ENCODE measurements at places on chromosomes 16 and 17.
A peak's percentile ranks its signal among the peaks of the same experiment; 100 is the strongest.

DNA sequence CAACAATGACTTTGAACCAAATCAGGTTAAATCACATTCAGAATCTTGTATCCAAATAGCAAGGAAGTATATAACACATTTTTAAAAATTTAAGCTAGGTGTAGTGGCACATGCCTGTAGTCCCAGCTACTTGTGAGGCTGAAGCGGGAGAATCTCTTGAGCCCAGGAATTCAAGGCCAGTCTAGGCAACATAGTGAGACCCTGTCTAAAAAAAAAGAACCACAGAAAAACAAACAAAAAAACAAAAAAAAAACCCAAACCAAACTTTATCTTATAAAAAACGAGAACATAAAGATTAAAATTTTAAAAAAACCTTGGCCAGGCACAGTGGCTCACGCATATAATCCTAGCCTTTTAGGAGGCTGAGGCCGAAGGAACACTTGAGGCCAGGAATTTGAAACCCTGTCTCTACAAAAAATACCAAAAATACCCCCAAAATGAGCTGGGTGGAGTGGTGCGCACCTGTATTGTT, 11.6 kb downstream of the SUPT4H1 start:
- DNase-seq: no peak

DNA sequence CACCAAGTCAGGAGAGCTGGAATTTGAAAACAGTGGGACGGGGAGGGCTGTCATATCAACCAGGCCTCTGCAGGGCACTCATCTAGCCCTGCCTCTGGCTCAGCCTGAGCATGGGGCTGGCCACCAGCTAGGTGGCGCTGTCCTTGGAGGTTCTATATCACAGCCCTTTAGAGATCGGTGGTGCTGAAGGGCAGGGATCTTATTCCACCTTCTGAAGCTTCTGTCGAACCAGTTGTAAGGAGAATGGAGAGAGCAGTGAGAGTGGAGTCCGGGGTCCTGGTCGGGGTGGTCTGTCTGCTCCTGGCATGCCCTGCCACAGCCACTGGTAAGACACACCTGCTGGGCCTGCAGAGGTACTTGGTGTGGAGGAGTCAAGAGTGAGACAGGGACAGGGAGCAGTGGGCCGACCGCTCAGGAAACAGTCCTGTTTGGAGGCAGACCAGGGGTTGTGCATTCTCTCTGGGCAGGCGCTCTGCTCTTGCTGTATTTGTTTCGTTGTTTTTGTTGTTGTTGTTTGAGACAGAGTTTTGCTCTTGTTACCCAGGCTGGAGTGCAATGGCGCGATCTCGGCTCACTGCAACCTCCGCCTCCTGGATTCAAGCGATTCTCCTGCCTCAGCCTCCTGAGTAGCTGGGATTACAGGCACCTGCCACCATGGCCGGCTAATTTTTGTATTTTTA, at the start of gene CES3:
CES3 (plus strand) TSS at position 202 of the 680 bp plus-strand sequence; CDS start at position 244, 42 bp downstream.
- DNase-seq: peak; percentile 77

DNA sequence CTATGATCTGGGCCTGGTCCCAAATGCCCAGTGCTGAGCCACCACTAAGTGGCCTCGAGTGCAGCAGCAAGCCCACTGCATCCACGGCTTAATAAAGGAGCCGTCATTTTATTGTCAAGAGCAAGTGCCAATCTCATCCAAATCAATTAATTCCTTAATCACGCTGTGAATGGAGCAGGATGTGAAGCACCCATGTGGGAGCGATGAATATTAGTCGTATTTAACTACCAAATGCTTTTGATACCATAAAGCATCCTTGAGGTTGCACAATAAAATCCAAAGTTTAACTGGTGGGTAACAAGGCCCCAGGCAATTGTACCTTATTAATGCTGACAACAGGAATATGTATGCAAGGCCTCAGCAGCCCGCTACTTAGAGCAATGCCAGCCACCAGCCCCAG, 226.0 kb upstream of the C16orf82 start:
- no peak for DNase-seq

DNA sequence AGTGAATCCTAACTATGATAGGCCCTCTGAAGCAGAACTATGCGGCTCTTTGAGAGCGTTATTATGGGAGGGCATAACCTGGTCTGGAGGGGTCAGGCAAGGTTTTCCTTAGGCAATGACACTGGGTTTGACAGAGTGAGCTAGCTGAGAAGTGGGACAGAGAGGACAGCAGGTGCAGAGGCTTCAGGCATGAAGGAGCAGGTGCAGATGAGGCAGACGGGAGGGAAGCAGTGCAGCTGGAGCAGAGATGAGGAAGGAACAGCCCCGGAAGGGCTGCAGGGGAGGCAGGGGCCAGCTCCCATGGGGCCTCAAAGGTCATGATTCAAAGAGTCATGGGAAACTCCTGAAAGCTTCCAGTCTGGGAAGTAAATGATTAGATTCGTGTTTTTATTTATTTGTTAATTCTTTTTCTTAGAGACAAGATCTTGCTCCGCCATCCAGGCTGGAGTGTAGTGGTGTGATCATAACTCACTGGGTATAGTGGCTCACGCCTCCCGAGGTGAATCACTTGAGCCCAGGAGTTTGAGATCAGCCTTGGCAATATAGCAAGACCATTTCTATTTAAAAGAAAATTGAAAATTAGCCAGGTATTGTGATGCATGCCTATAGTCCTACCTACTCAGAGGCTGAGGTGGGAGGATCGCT, 5.4 kb downstream of the MARCHF10 start:
- no peak for DNase-seq

DNA sequence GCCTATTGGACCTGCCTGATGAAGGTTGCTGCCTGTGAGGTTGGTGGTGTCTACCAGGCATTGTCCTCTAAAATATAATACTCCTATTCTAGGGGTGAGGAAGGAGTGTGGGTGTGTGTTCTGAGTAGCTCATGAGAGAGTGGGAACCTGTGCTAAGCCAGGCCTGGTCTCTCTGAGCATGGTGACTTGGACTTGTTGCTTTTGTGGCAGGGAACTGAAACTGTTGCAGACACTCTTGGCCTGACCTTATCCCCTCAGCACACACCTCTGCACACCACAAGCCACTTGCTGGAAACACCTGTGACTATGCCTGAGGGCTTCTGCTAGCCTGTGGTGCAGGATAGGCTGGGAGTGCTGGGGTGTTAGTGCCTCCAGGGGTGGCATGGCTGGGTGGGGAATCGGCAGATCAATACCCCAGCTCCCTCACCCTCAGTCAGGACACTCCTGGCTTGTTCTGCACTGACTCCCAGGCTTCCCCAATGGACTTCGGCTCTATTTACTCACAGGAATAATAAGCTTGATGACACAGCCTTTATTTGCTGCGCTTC, 29.9 kb downstream of the PLCG2 start:
- DNase-seq: peak; percentile 67

- DNase-seq: no peak
Observed at GRCh38 chr17:74694081-74694480, 18.6 kb downstream of the CD300LF start.

GRCh38 chr16:84544031-84544773, 39.7 kb upstream of the MEAK7 start:
- no peak for DNase-seq

GRCh38 chr17:61551255-61551742, 39.7 kb downstream of the NACA2 start:
- DNase-seq: peak; percentile 53

GRCh38 chr17:34412534-34412933, 49.5 kb upstream of the CCL1 start:
- DNase-seq: no peak

GRCh38 chr17:42683407-42684034, 1.2 kb downstream of the CNTNAP1 start:
- peak; percentile 66 for DNase-seq

DNA sequence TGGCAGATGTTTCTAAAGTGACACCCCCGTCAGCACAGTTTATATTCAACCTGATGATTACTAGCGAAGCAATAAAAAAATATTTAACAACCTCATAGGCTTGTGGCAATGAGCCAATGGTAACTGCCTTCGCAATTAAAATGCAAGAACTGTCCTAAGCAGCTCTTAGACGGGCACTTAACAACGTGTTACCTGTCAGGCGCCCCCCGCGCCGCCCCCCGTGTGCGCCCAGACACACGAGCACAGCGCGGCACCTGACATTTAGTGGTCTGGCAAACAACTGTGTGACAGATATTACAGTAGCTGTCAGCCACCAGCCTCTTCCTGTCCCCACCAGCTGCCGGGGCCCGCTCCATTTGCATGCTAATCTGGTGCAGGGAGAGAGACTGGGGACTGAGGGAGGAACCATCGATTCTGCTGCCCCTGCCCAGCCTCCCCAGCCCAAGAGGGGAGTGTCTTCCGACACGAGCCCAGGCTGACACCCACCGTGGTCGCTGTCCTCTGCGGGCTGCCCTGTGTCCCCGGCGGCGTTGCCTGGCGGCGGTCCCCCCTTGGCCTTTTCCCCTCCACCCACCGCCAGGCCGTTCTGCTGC, 12.7 kb downstream of the NDUFAF8 start:
- DNase-seq: no peak

DNA sequence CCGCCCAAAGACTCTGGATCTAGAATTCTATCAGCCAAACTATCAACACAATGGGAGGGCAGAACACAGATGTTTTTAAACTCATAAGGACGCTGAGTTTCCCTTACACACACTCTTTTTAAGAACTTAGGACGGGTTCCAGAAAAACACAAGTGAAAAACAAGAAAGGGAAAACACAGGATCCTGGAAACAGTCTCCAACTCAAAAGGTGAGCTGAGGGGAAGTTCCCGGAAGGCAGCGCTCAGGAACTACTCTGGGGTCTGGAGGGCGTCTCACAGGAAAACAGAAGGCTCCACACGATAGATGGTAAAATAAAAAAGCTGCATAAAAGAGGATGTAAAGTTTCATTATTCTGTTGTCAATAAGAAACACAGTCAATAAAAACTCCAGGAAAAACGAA, 80.2 kb upstream of the DOC2B start:
- DNase-seq: no peak

DNA sequence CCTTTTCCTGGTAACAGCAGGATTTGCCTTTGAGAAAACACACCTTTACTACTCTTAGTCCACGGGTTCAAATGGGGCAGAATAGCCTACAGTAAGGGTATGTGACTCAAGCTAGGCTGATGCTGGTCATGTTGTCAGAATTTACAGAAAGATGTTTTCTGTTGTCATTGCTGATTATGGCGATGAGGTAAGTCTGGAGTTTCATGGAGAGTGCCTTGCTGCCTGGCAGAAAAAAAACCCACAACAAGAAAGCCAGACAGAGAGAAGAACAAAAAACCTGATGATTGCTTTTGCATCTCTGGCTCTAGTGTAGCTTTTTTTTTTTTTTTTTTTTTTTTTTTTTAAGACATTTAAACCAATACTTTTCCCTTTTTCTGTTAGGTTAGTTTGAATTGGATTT, 47.9 kb downstream of the SLC6A4 start:
- no peak for DNase-seq

GRCh38 chr16:35310999-35311398, 1851.6 kb downstream of the TP53TG3F start:
- no peak for DNase-seq

DNA sequence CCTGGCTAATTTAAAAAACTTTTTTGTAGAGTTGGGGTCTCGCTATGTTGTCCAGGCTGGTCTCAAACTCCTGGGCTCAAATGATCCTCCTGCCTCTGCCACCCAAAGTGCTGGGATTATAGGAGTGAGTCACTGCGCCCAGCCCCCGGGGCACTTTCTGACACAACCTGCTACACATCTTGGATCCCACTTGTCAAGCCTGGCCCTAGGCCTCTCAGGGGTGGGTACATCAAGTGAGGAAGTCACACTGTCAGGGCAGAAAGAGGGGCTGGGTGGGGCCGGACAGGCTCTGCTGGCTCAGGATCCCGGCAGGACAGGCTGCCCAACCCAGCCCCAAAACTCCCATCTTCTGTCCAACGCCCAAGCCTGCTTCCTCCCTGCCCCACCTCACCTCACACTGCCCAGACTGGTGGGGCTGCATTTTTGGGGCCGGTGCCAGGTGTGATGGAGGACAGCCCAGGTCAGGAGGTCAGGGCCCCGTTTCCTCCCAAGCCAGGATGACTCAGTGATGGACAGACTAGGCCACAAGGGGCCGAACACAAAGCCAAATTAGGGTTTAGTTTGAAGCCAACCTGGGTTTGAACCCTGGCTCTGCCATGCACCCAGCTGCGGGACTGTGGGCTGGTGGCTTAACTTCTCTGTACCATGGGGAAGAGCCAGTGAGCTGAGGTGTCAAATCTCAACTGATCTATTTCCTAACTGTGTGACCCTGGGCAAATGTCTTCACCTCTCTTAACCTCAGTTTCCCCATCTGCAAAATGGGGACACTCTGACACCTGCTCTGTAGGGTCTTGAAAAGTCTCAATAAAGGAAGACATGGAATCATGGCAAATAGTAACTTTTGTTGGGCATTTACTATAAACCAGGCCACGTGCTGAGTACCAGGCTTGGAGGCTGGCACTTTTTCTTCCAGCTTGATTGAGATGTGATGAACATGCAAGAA, 8.9 kb upstream of the PPL start:
- DNase-seq: no peak

- DNase-seq: no peak
Observed at GRCh38 chr16:10740000-10740844, 3.4 kb upstream of the NUBP1 start.

- DNase-seq: no peak
Observed at GRCh38 chr17:17254036-17254435, 17.1 kb upstream of the FLCN start.

DNA sequence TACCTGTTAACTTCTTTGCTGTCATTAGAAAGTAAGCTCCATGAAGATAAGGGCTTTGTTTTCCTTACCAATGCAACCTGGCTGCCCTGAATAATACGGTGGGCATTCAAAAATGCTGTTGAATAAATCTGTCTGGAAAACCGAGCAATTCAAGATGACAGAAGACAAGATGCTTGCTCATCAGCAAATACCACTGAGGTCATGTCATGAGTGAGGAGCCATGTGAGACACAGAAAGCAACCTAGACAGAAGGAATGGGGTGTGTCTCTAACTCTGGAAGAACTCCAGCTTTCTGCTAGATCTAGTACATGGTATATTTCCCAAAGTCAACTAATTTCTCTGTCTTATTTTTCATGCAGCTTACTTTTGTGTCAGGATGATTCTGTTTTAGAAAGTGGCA, 64.2 kb downstream of the STH start:
- DNase-seq: no peak

DNA sequence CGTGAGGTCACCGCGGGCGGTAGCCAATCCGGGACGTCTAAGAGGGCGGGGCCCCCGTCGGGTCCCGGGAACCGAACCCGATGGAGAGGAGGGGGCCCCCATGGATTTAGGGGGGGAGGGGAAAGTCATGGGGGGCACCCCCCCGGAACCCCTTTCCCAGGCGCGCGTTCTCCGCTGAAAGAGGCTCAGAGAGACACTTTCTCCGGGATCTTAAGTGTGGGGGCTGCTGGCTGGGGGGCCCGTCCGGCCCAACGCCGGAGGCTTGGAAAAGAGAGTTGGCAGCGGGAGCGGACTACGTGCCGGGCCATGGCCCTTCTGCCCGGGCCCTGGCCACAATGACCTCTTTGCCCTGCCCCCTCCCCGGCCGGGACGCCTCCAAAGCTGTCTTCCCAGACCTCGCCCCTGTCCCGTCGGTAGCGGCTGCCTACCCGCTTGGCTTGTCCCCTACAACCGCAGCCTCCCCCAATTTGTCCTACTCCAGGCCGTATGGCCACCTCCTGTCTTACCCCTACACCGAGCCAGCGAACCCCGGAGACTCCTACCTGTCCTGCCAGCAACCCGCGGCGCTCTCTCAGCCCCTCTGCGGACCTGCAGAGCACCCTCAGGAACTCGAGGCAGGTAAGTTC, at the start of gene DLX4:
DLX4 (plus strand) TSS at position 57 of the 626 bp plus-strand sequence; CDS start at position 336, 279 bp downstream.
- DNase-seq: peak; percentile 68

GRCh38 chr17:39591958-39592954, 15.5 kb downstream of the NEUROD2 start:
- peak; percentile 68 for DNase-seq

- no peak for DNase-seq
Observed at GRCh38 chr16:2278272-2278608, 10.3 kb upstream of the RNPS1 start.

- no peak for DNase-seq
Observed at GRCh38 chr16:86833136-86833535, 254.8 kb downstream of the FOXL1 start.

- DNase-seq: no peak
Observed at GRCh38 chr16:51449441-51449840, 298.4 kb upstream of the SALL1 start.
